ENCODE measurements at places on chromosomes 13 and 19. TPM values are rescaled to one million over a fixed set of nuclear protein-coding genes. Genes with fewer than 3 reads are reported as not detected.

The SF3A2 gene
- total RNA-seq, result 19.2 TPM

The CABP5 gene
- not detected for total RNA-seq

The EPSTI1 gene
- total RNA-seq, result 4.5 TPM

The SLC6A16 gene
- 0.30 TPM for total RNA-seq

The VASP gene
- total RNA-seq, result 31.2 TPM

The ZNF525 gene
- total RNA-seq, result 5.1 TPM

The ARRDC5 gene
- total RNA-seq, result not detected

GRCh38 chr19:40778706-40779284 lies 748 bp downstream of the RAB4B start:
- DNase-seq, result no peak

GRCh38 chr13:80361883-80362327 lies 21.0 kb upstream of the SPRY2 start:
- no peak for DNase-seq

GRCh38 chr19:48418317-48419064 lies 25.0 kb downstream of the GRIN2D start:
- no peak for DNase-seq

GRCh38 chr13:43979492-43979891 lies 99.8 kb downstream of the LACC1 start:
- no peak for DNase-seq

GRCh38 chr13:91572944-91573598 lies 174.7 kb downstream of the GPC5 start:
- DNase-seq, result no peak

DNA sequence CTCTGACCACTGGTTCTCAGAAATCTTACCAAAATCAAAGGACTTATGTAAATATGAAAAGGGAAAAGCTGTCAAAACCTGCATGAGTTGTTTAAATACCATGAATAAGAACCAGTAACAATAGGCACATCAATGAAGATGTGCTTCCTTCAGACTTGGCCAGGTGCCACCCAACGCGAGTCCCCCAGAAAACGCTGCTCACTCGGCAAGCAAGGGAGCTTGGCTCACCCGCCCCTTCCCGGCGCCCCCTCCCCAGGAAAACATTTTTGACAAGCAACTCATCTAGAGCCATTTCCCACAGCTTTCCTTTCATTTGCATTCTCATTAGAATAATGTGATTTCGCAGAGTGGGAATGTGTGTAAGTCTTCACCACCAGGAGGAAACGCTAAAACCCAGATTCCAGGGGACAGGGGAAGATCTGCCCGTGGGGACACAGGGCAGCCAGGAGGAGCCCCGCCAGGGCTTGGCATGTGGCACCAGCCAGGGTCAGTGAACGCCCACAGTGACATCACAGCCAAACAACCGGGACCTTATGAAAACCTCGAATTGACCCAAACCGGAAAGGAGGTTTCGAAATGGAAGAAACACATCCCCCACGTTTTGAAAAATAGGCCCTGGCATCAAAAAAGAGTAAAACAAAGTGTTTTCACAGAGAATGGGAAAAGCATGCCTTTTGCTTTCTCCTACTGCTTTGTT lies 366.2 kb upstream of the TSHZ3 start:
- no peak for DNase-seq

DNA sequence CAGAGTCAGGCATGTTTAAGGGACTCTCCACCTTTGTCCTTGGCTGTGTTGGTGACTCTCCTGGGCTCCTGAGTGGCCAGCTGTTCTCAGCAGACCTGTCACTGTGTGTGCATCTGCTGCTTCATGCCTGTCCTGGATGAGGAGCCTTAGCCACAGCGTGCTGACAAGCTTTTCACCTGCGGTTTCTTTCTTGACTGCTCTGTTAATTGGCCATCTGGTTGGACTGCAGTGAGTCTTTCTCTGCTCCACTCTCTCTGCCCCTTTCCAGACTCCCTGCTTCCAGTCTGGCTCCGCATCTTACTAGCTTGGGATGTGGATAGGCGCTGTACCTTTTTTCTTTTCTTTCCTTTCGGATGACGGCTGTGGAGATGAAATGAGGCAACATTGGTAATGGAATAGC lies 38.8 kb downstream of the POLR1D start:
- no peak for DNase-seq

- DNase-seq, result peak; percentile 84
Observed at GRCh38 chr19:38209671-38210457, 14.2 kb downstream of the DPF1 start.

- no peak for DNase-seq
Observed at GRCh38 chr13:113008851-113009250, 39.8 kb downstream of the MCF2L start.

DNA sequence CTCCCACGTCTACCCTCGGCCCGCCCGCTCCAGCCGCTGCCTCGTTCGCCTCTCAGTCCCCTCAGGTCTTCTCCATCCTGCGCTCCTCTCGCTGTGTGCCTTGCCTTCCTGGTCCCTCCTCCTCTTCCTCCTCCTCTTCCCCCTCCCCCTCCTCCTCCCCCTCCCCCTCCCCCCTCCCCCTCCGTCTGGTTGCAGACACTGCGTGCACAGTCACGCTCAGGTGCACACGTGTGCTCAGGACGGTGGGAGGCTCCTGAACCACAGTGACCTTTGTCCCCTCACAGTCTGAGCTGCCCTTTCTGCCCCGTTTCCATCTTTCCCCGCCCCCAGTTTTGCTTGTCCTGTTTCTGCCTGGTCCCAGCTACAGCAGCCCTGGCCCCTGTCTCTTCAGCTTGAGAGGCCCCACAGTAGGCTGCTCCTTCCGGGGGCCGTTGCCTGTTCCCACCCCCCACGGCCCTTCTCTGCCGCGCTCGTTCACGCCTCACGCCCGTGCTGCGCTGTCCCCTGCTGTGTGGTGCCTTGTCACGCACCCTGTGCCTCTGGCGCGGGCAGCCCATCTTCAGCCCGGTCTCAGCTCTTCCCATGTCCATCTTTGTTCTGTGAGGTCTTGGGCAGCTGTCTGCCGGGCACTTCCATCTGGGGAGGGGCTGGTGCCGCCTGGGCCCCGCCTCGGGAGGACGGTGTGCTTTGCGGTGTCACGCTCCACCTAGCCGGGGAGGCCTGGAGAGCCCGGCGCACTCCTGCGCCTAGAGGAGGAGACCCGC lies 13.8 kb upstream of the RPS15 start:
- DNase-seq, result no peak

DNA sequence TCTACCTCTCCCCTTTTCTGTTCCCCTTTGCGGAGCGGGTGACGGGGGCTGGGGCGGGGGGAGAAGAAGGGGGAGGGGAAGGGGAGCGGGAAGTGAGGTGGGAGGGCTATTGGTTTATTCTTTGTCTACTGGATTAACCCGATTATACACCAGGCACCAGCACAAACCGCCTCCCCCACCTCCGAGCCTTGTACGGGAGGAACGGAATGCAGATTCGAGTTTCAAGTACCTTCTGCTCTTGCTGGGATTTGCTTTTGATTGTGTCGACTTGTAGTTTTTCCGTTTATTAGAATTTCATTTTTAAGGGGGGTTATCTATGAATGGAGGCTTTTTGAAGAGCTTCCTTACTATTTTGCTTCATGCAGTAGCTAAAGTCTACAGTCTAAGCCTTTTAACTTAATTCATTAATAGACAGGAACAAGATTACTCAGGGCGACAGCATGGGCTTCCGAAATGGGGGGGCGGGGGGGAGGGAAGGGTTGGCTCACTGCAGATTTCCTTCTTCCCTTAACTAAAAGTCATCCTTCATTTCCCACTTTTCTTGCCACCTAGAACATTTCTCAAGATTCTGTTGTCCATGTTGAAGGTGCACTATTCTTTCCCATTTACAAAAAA lies 937 bp upstream of the SPRY2 start:
- DNase-seq, result peak; percentile 76

- DNase-seq, result no peak
Observed at GRCh38 chr13:26957182-26957581, 196.6 kb upstream of the GPR12 start.

GRCh38 chr19:17254636-17255035 lies 8.9 kb upstream of the NR2F6 start:
- no peak for DNase-seq

All from heart left ventricle (tissue), 16 donors.